ENCODE measurements at places on chromosomes 4 and X.

DNA sequence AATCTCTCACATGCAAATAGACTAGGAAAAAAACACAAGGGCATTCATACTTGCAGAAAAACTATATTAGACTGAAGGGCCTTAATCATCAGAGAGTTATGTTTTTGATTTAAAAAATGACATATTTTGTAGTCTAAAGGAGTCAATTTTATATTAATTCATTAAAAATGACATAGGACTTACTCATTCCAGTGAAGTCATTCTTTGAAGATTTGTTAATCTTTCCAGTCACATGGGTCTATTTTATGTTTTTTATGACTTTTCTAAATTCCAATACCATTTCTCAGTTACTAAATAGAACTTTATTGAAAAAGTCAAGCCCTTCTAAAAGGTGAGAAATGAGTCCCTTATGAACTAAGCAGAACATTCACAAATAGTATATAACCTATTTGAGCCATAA lies 743.8 kb upstream of the INTU start:
- no peak for DNase-seq

- DNase-seq: peak; percentile 13
These were observed 1504.5 kb upstream of the PCDH10 start for GRCh38 chr4:131644619-131645018.

DNA sequence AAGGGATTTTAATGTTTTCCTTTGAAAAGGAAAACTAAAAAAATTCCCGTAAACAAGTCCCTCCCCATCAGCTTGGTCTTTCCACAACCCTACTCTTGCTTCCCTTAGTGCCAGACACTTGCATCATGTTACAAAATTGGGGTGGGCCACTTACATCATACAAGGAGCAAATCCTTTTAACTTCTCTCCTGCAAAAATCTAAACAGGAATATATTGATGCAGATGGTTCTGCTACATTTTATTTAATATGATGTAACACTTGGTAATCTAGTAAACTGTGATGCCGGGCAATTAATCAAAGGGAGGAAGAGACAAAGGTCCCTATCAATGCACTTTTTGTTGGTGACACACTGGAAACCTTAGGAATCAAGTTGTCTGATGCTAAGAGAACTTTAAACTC lies 125.3 kb downstream of the UBE2K start:
- DNase-seq: no peak

GRCh38 chr4:174037049-174037448 lies 246.4 kb downstream of the FBXO8 start:
- no peak for DNase-seq

DNA sequence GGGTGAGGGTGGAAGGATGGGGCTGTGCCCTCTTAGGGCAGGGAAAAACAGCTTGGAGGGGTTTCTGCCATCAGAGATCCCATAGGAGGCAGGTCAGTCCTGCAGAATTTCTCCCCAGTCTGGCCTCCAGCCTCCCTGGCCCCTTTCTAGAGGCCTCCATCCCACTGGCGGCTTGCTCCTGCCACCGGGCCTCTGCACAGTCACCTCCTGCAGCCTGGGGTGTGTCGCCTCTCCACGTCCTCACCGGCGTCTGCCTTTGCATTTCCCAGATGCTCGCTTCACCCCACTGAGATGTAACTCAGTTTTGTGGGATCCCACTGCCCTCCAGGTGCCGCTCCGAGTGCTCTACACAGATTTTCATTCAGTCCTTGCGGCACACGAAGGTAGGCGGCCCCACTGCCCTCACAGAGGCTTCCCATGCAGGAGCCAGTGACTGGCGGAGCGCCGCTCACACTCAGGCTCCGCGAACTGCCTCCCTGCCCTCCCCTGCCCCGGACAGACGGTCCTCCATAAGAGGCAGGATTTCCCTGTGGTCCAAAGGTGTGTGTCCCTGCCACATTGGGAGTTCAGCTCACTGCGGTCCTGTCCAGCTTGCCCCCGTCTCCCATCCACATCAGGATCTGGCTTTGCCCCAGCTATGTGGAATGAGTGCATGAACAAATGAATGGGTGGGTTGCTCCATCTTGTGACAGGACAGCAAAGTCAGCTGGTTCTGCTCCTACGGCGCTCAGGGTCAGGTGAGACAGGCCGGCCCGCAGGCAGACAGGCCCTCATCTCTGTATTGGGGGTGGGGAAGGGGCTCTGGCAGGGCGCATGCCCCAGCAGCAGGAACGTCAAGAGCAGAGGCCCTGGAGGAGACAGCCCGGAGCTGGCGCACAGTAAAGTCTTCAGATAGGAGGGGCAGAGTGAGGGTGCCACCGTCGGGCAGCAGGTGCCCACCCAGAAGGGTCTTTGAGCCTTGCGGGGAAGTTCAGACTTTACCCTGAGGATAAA lies 2.7 kb upstream of the TMEM271 start:
- DNase-seq: no peak

DNA sequence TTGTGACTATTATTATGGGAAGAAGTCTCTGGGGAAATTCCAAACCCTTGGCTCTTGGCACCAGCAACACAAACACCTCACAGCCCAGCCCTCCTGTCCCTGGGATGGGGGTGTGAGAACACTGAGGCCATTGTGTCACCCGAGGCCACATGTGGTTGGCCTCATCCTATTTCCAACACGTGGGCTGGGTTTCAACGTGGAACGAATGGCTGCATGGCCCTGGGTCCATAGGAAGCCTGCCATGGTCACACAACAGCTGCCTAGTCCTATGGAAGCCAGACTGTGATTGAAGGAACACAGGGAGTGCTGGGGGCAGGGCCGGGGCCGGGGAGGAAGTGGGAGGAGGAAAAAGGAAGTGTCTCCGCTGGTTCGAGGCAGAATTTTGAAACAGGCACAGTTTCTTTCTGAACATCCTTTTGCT lies 10.0 kb downstream of the CLCN4 start:
- no peak for DNase-seq

- DNase-seq: no peak
These were observed 10.6 kb downstream of the RS1 start for GRCh38 chrX:18661273-18661672.

DNA sequence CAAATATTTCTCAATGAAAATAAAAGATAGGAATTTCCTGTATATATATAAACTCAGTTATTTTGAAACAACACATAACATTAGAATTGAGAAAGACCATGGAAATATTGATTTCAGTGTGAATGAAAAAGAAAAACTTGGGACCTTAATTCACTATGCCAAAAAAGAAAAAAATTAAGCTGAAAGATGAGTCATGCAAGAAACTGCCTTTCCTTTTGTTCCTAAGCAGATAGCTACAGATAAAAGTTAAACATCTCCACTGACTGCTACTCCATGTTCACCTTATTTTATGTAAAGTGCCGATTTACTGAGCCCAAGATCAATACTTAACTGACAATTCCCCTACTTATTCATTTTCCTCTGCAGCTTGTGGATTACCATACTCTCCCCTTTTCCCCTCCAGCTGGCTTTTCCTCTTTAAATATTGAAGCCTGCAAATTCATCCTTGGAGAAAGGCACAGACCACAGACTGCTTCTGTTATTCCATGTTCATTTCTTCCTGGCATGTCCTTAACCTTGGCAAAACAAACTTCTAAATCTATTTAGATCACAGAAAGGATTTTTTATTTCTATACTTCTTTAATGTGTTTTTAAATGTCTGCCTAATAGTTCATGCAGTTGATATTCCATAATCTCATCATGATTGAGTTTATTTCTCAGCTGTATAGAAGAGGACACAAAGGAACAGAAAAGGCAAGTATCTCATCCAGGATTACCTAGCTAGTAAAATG lies 40.5 kb upstream of the YTHDC1 start:
- DNase-seq: no peak

DNA sequence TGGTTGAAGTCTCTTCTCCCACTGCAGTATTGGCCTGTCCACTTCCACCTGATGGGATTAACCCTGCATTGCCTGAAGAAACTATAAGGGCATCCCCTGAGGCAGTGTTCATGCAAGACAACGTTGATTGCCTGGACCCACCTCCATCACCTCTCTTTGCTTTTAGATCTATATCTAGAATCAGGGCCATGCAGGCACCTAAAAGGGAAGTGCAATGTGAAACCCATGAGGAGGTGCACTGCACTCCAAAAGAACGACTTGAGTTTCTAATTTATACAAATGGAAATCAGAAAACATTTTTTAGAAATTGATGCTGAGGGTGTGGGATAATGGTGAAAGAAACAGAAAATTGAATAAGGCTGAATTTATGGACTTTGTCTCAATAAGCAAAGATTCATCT lies 694.4 kb downstream of the TRAM1L1 start:
- DNase-seq: no peak

GRCh38 chrX:10773318-10773717 lies 152.9 kb upstream of the MID1 start:
- DNase-seq: no peak
